ENCODE measurements at places on chromosomes 3 and 15.
A peak's percentile ranks its signal among the peaks of the same experiment; 100 is the strongest.

- no peak for DNase-seq
Observed at GRCh38 chr3:25582242-25582641, 82.5 kb downstream of the TOP2B start.

DNA sequence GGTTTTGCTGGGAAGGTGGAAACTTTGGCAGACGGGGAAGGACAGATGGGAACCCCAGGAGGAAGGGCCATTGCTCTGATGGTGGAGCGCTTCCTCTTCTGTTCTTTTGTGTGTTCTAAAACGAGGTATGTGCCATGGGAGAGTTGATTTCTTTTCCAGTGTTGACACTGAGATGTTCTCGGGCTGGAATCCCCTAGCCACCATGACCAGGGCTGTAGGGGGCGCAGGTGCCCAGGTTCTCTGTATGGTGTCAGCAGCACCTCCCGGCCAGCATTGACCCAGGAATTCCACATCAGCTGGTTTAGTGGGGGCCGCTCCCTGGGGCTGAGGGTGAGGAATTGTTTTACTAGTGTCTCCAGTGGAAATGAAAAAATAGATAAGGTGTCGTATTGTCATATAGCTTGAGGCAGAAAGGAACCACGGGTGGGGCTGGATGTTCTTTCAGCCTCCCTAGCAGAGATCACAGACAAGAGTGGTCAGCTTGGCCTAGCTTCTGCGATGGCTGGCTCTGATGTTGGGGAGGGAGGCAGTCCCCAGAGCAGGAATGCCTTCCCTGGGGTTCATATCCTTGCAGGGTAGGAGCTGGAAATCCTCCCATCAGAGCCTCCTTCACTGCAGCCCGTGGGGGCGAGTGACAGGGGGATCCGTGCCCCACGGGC, 34.2 kb upstream of the ACAD9 start:
- no peak for DNase-seq

DNA sequence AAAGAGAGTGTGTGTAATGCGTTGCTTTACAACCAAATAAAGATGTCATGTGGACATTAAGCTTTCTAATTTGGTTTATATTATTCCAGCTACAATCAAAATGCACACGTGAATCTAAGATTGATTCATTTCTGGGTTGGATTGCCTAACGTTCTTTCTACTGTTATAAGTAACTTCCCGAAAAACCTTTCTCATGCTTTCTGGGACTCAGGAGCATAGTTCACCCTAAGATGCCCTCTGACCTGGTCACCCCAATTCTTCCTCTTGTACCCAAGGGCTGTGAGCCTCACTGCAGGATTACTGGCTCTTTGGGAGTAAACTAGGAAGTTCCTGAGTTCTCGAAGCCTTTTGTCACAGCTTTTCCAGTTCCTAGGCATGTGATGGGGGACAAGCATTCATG, 12.7 kb upstream of the LMCD1 start:
- no peak for DNase-seq

GRCh38 chr3:186166491-186167288, 57.8 kb upstream of the ETV5 start:
- no peak for DNase-seq

DNA sequence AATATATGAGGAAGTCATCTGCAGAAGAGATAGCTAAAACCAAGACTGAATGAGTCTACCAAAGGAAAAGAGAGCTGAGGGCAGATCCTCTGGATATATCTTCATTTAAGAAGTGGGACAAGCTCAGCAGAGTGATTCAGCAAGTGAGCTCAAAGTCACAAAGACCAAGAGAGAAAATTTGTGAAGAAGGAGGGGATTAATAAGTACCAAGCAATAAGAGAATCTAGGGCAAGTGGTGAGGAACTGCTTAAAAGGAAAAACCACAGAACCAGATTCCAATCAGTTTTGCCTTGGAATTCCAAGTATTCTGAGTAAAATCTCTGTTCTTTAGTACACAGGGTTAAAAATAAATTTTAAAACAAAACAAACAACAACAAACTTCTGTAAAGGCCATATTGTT, 3.6 kb downstream of the EHHADH start:
- no peak for DNase-seq

DNA sequence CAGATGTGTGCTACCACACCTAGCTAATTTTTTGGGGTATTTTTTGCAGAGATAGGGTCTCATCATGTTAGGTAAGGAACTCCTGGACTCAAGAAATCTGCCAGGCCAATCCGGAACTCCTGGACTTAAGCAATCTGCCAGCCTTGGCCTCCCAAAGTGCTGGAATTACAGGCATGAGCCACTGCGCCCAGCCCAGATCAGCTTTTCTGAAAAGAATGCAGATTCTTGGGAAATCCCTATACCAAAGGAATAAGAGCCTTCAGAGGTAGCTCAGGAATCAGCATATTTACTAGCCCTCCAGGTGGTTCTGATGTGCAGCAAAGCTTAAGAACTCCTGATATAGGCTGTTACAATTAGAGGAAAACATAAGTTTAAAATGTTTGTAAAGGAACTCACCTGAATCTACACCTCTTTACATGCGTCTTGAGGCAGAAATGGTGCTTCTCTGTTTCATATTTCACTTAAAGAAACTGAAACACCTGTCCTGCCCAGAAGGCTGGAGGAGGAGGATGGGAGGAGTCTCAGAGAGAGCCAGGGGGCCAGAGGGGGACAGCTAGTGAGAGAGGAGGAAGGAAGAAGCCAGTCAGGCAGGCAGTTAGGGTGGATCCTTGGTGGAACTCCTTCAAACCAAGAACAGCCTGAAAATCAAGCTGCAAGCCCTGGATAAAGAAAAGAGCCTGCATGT, at the start of gene XCR1:
Gene XCR1, minus strand, starts transcription at position 463 of the 685 bp plus-strand sequence. CDS start 5,536 bp downstream, outside the sequence.
- no peak for DNase-seq

DNA sequence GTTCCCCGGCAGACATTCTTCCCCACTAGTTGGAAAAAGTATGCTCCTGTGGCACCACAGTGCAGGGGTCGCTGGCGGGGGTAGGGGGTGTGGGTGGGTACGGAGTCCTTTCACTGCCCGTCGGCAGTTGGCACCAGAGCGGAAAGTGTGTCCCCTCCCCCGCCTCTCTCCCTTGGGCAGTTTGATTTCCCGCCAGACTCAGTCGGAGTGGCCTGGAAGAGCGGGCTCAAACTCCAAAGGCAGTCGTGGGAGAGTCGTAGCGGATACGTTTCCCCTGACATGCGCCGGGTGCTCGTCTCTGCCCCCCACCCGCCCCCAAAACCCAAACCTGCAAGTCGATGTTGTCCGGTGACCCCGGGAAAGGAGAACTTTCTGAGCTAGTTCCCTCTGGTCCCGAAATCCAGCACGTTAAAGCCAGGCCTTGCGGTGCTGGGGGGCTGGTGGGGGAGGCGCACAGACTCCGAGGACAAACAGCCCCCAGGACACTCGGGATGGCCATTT, 4.4 kb upstream of the FOXB1 start:
- no peak for DNase-seq

GRCh38 chr3:144771381-144771870, 799.8 kb downstream of the DIPK2A start:
- DNase-seq = no peak

DNA sequence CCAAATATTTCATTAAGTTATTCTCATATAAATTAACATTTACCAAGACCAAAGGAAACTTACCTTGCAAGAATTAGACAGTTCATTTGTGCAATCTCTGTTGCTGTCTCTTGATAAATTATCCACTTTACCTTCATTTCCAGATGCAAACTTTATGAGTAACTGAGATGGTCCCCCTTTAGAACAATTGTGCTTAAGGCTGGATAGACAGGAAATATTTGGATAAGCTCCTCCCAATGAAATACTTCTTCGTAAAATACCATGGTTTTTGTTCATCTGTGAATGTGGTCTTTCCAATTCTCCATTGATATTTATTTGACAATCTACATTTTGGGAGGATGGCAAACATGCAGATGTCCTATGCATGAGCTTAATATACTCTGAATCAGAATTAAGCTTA, 78.2 kb downstream of the NEDD4 start:
- no peak for DNase-seq

DNA sequence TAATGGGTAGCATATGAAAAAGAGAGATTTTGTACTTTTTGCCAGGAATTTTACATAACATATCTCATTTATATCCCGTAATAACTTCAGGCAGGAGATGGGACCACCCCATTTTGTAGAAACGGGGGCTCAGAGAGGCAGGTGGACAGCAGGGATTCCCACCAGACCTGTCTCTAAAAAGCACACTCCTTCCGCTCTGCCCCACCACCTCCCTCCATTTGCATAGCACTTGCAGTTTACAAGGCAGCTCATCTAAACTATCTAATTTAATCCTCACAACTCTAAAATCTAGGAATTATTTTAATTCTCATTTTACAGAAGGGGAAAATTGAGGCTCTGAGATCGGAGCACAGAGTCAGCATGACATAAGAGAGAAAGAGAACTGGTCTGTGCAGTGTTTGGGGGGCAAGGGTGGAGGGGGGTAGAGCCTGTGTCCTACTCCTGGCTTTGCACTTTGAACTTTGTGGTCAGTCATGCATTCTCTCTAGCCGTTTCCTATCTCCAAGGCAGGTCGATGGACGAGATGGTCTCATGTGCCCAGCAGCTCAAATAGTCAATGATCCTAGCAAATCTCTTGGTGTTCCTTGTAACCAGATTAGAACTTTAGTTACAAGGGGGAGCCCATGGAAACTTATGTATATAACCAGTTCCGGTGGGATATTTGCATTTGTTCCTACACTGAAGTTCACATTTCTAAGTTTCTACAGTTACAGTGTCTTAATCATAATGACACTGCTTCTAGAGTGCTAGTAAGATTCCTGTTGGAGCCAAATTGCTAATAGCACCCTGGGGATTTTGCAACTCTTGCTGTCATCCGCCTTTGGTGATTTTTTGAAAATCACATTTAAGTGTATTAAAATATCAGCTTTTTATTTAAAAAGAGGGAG, 18.6 kb downstream of the CRYGS start:
- DNase-seq = no peak

GRCh38 chr3:23662079-23662617, 143.6 kb upstream of the UBE2E1 start:
- no peak for DNase-seq

DNA sequence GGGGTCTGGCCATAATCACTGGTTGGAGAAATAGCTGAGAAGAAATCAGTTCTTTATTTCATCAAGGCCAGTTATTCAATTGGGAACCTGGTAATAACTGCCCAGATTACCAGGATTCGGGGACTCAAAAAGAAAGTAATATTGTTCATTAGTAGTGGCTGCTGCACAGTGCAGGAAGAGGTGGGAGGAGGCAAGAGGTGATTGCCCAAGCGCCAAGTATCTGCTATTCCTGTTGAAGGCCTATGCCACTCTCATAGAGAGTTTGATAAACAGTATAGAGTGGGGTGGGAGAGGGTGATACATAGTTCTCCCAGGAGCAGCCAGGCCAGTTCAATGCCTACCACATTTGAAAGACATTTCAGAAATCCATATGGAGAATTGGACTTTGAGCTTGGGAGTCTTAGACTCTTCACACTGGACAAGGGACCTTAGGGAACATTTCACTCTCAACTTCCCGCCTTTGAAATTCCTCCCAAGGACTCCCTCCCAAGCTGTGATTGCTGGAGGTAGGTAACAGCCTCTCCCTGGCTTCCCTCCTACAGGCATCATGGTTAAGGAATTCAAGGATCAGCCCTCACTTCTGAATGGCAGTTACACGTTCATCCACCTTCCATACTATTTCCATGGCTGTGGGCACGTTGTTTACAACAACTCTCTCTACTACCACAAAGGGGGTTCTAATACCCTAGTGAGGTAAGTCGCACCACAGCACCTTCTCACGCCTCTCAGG, 59.8 kb downstream of the GLDN start:
- no peak for DNase-seq

DNA sequence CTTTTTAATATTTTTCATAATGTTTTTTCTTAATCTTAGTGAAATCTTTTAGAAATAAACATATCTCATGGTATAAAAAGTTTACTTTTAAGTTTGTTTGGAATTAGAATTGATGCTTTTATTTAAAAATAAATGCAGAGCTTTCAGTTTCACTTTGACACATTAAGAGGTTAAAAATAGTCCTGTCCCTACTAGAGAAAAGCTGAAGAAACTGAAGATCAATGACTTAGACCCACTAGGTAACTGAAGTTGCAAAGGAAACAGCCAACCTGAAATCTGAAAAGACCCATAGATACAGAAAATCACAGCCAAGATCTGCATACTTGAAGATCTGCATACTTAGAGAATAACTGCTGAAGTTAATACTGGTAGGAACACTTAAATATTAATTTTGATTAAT, 237.6 kb downstream of the RAP2B start:
- peak; percentile 16 for DNase-seq

DNA sequence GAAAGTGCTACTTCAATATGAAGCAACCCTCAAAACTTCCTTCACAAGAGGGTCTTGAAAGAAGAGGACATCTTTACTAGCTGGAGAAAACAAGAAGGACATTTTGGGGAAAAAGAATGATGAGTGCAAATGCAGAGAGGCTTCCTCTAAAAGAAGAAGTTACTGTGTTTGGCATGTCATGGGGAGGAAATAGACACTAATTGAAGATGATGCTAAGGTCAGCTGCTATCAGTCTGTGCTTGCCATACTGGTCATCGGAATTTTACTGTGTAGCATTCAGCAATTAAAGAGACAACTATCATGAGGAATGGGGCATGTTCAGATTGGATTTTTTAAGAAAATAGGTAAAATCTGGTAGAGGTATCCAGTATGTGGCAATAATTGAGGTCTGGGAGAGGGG, 60.0 kb downstream of the THRB start:
- DNase-seq = no peak

GRCh38 chr3:124217542-124217941, 225.6 kb upstream of the ROPN1 start:
- peak; percentile 5 for DNase-seq

- no peak for DNase-seq
Observed at GRCh38 chr3:124652009-124652408, 78.2 kb upstream of the UMPS start.

DNA sequence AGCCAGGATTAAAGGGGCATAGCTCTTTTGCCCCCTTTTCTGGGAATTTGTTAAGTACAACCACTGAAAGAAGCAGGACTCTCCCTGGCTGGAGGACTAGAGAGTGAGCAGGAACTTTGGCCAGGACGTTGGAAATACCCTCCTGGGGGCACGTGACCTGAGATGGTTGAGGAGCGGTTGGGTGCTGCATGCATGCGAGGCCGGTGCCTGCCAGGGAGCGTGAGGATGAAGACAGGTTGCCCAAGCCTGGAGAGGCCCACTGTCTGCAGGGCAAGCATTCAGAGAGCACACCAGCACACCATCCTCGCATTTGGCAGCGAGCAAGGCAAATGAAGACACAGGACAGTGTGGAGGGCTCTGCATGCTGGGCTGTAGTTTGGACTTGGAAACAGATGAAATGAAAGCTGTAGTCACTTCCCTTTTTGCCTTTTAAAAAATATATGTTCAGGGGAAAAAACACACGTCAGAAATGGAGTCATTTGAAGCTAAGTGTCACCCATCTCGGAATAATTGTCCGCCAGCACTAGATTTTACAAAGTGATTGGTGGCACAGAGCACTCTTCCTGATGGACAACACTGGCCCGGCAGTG, 217.6 kb downstream of the SLCO3A1 start:
- DNase-seq = no peak

Data from GM12864 (cell line).